ENCODE measurements at places on chromosomes 11 and 22.
A peak's percentile ranks its signal among the peaks of the same experiment; 100 is the strongest.

DNA sequence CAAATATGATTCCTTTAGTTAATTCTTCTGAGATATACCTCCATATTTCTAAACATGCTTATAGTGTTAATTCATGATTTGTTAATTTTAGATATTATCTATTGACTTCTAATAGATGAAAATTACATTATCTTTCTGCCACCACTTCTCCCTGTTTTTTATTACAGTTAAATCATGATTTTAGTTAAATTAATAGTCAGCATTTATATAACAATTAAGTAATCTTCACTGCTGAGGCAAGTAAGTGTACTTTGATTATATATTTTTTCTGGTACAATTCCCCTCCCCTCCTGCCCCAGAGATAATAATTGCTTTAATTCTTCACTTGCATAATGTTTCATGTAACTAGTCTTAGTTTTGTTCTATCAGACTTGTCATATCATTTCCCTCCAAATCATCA, 5.8 kb downstream of the IL17RA start:
- DNase-seq, result no peak

- no peak for DNase-seq
Observed at GRCh38 chr22:40128989-40129388, 48.7 kb upstream of the TNRC6B start.

DNA sequence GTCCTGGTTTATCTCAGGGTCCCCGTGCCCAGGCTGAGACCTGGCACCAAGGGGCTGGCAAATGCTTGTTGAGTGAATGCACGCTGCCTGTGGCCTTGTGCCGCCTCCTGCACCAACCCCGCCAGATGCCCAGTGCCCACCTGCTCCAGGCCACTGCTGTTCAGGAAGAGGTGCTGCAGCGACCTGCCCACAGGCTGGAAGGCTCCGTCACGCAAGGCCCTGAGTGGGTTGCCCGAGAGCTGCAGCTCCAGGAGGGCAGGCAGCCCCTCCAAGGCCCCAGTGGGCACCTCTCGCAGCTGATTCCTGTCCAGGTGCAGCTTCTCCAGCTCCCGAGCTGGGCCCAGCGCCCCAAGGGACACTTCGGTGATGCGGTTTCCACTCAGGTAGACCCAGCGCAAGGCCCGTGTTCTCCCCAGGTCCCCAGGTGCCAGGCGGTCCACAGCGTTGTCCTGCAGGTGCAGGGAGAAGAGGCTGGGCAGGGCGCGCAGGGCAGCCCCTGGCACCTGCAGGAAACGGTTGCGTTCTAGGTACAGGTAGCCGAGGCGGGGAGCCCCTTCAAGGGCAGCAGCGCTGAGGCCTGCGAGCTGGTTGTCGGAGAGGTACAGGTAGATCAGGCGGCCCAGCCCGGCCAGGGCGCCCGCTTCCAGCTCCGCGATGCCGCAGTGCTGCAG, 3.6 kb downstream of the CHADL start:
- DNase-seq, result no peak

DNA sequence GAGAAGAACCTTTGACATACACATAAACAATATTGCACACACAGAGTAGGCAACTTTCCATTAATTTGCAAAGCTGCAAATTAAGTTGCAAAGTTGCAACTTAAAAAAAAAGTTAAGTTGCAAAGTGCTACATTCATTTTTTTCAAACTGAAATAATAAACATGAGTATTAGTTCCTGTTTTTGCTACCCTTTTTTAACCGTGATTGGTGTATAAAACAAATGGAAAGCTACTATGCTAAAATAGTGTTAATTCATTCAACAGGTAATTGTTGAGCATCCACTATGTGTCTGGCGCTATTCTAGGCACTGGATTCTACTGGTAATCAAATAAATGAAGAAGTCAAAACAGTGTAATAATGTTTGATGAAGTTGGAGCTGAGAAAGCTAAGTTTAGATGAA, 8.1 kb downstream of the ZFP91 start:
- no peak for DNase-seq

DNA sequence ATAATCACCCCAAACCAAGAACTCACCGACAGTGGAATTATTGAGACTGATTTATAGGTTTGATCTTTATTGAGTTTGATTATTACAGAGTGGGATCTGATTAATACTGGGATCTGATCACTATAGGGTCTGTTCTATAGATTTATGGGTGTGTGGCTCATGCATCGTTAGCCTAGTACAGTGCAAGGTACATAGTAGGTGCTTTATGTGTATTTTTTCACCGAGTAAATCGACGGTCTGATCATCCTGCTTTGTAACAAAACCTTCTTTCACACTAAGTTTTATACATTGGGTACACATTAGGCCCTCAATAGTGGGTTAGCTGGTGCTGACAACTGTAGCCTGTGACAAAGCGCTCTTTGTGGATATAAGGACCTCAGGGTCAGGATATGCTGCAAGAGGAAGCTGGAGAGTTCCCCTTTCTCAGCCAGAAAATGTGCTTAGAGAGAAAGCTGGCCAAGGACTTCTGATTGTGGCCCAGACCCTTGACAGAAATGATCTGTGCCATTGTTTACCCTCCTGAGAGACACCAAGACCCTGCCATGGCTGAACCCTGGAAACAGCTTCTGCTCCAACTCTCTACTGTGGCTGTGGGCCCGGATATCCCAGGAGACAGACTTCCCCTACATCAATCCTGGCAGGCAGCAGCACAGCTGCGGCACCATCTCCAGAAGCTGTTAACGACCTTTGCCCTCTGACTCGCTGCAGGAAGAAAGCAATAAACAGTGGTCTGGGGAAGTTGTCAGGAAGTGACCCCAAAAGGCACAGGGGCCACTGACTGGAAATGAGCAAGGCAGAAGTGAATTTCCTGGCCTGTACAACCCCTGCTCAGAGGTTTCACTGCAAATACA, 16.1 kb upstream of the TPP1 start:
- peak; percentile 20 for DNase-seq

DNA sequence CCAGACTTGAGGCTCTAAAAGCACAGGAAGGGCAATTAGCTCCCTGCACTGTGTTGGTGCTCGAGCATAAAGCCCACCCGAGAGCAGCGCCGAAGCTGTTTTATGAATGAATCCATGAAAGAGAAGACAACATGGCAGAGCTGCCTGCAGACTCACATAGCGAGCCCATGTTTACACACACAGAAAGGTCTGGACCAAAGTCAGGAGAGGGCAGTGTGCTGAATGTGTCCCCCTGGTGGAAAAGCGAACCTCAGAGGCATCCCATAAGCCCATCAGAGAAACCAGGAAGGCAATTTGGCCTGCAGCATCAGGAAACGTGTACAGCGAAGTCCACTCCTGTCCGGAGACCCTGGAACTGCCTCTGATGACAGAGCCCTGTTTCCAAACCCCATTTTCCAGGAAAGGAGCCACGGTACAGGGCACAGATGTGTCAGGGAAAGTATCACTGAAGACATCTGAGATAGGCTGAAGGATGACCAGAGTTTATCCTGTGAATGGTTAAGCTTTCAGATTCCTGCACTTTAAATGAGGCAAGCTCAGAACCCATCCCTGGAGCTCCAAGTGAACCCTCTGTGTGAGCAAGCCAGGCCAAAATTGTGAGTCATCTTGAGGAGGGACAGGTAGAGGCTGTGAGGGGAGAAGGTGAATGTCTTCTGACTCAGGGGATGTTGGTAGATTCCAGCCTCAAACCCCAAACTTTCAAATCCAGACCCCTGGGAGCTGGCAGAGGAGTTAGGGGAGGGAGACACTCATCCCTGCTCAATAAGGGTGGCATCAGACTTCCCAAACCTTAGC, 36.9 kb downstream of the CHRDL2 start:
- DNase-seq, result no peak

DNA sequence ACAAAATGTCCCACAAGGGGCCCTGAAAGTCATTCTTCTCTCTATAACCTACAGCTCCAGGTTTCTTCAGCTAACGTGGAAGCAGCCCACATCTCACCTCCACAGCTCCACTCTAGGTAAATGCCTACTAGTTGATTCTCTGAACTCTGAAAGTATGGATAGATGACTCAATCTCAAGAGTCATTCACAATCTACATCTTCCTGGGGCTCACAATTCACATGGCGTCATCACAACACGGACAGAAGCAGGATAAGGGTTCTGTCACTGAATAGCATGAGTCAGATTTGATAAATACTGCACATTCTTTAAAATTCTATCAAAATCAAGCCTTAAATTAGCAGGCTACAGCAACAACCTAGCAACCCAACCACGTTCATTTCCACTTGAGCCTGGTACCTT, 96.3 kb downstream of the PLEKHA7 start:
- DNase-seq, result no peak

- no peak for DNase-seq
Observed at GRCh38 chr11:34564807-34565241, 51.2 kb upstream of the ELF5 start.

GRCh38 chr22:27984001-27984695, 65.1 kb upstream of the PITPNB start:
- no peak for DNase-seq

DNA sequence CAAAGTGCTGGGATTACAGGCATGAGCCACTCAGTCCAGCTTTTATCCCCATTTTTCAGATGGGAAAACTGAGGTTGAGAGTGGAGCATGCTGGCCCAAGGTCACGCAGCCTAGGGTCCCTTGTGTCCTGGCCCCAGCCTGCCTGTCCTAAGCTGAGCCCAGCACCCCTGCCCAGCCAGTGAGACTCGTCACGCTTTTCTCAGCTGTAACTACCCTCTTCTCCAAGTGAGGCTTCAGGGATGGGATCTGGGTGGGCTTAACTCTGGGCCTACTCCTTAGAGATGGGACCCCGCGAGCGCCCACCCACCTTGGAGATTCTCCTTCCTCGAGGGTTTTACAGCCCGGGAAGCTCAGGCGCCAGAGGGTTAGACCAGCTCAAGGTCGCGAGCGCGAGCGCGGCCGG, 390 bp upstream of the TMEM151A start:
- DNase-seq, result no peak

DNA sequence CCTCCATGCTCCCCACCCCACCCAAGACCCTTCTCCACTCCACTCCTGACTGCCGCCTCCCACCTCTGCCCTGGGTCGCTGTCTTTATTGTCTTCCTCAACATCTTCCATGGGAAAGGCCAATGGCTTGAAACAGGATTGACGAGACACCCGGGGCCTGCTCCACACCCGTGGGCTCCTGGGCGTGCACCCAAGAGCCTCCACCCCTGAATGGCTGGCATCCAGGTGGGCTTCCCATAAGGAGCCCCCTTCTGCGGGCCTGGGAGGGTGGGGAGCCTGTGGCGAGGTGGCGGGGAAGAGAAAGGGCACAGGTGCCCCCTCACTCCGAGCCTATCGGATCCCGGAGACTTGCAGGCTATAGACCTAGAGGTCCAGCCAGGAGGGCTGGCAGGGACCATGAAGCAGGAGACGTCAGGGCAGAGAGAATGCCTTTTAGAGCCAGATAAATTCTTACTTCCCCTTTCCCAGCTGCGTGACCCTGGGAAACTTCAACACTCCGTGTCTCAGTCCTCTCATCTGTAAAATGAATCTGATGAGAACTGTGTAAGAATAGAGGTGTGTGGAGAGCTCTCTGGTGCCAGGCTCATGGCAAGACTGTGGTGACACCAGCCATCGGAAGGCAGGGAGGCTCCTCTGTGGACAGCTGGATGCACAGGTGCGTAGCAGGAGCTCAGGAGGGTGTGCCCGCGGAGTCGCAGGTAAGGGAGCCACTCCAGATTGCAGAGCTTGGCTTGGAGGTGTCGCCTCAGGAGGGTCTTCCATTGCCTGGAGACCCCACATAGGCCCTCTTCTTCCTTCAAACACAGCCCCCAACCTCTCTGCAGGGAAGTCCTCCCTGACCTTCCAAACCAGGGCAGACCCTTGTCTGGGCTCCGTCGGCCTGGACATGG, 53.9 kb downstream of the SMIM38 start:
- peak; percentile 14 for DNase-seq

DNA sequence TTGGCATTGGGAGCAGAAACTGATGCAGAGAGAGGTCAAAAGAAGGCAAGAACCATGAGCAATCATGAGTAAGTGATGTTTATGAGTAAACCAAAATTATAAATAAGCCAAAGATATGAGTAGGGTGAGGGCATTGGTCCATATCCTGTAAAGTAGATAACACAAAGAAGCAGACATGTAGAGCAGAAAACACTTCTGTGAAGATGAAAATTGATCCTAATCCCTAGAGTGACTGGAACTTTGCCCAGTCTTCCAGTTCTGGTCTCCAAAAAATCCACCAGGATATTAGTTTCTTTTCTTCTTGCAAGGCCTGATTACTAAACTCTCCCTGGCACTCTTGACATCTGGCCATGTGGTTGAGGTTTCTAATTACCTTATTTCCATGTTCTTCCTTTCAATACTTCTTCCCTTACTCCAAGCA, 13.7 kb upstream of the DRD2 start:
- DNase-seq, result no peak

- no peak for DNase-seq
Observed at GRCh38 chr11:122085264-122085663, 30.8 kb downstream of the BLID start.

GRCh38 chr11:124864176-124864891, 898 bp upstream of the ROBO3 start:
- no peak for DNase-seq

GRCh38 chr11:116104498-116105174, 600.4 kb upstream of the CADM1 start:
- no peak for DNase-seq

GRCh38 chr11:77299528-77299993, 1.9 kb downstream of the GDPD4 start:
- DNase-seq, result no peak

DNA sequence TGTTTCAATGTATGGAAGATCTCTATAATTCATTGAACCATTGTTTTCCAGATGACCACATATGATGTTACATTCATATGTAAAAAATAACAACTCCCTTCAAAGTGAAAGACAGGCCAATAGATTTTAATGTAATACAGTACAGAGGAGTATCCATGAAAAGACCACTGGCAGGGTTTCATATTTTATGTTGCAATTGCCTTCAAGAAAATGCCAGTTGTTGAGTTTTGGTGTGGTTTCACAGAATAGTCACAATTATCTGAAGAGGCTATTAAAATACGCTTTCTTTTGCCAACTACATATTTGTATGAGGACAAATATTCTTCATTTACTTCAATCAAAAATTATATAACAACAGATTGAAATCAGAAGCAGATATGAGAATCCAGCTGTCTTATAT, 14.3 kb downstream of the AMOTL1 start:
- DNase-seq, result no peak

DNA sequence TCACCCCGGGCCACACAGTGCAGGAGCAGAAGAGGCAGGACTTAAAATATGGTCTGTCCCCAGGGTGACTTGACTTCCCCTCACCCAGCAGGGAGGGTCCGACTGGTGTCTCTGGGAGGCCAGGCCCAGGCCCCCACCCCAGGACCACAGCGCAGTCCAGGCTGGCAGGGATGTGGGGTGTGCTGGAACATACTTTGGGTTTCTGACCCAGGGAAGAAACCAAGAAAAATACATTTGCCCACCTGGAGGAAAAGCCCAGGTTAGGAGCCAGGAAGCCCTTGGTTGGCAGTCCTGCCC, 5.2 kb downstream of the C1QTNF6 start:
- no peak for DNase-seq

Data from activated T-cell treated with anti-CD3 and anti-CD28 coated beads, Interleukin-2, amount 50 U/mL, for 24 hours (primary cell).